ENCODE measurements at places on chromosomes 3 and 15.

GRCh38 chr3:45965653-45966052 is 22.4 kb downstream of the CXCR6 start:
- peak; percentile 35 for DNase-seq

DNA sequence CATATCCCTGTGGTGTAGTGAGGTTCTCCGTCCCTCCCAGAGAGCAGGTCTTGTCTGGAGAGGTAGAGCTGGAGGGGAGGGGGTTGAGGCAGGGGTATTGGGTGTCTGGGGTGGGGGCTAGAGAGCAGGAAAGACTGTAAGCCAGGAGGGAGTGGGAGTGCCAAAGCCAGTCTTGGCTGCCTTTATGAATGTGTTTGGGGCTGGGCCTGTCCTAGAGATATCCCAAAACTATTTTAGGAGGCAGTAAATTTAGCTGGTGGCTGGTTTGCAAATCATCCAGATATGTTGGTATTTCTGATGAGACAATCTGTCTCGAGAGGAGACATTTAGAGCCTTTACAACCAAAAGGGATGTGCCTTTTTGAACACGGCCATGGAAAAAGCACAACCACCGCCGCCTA is 166.6 kb downstream of the TLE3 start:
- no peak for DNase-seq

- DNase-seq, result no peak
Measured at GRCh38 chr3:196009456-196009855, 72.4 kb downstream of the TFRC start.

DNA sequence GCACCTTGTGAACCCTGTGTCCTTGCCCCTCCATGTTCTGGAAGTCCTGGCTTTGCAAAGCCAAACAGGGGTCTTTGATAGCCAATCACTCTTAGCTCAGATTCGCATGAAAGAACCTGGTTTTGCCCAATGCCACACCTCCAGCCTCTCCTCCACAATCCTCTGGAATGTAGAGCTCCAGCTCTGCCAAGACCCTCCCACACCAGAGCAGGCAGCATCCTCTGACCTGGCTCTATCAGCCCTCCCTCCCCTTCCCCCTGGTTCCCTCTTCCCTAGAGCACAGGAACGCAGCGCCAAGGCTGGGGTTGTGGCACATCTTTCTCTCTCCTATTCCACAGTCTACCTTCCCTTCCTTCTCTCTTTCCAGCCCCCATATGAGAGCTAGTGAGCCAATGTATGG is 133.3 kb downstream of the RPLP1 start:
- no peak for DNase-seq

DNA sequence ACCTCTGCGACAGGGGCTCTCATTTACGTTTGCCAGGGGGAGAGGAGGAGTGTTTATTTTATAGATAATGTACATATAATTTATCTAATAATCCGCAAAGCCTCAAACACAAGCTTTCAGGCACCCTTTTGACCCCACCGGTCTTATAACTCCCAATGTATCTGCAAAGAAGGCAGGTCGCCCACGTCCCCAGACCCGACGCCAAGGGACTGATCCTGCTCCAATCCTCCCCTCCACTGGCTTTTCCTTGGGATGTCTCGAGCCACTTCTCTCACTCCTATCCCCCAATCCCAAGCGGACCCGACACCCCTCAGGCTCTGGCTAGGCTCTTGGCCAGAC is 452 bp downstream of the DCP1A start:
- DNase-seq, result no peak

DNA sequence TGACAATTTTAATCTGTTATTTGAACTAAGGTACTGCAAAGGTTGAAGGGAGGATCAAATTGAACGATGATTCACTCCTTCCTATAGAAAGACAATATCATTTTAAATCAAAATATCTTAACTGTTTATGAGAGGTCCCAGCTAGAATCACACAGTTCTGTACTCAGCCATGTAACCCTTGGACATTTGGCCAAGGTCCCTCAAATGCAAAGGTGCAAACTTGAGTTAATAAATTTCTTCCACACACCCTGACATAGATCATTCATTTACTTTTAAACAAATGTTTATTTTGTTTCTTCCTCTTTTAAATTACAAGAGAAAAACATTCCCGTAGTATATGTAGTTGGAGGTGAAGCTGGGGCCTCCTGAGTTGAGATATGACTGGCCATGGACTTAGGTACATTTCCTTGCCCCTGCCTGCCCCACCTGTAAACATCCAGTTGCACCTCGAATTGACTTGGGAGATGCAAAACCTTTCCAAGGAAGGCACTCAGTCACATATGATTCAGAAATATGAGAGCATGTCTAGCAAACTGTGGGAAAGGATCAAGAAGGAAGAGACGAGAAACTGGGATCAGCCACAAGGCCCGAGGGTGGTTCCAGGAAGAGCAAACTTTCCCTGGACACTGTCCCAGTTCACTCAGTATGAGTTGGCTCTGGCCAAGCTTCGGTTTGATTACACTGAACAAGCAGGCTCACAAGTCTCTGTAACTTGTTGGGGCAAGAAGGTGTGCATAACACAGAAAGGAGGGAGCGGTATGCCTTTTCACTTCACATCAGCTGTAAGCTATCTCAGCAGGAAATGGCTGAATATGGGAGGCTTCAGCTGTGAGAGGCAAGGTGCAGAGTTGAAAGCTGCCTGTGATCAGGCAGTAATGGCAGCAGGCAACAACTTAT is 6.7 kb downstream of the TNFSF10 start:
- DNase-seq, result peak; percentile 15

DNA sequence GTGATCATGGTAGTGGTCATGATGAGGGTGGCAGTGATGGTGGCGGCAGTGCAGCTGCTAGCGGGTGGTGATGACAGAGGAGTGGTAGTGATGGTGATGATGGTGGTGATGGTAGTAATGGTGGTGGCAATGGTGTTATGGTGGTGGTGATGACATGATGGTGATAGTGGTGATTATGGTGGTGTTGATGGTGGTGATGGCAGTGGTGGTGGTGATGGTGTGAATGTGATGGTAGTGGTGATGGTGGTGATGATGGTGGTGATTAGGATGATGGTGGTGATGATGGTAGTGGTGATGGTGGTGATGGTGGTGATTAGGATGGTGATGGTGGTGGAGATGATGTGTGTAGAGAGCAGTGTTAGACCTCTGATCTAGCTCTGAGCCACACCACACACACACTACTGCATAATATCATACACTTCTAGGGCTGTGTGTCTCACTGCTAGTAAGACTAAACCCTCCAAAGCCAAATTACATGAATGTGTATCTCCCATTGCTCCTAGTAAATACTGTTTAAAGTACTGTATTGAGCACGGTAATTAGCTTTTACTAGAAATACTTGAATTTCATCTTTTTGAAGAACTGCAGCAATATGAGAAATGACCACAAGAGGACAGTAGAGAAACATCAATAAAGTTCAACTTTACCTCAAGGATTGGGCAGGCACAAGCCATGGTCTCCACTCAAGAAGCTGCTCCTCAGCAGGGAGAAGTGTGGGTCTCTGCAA is 28.8 kb downstream of the TMED3 start:
- no peak for DNase-seq

DNA sequence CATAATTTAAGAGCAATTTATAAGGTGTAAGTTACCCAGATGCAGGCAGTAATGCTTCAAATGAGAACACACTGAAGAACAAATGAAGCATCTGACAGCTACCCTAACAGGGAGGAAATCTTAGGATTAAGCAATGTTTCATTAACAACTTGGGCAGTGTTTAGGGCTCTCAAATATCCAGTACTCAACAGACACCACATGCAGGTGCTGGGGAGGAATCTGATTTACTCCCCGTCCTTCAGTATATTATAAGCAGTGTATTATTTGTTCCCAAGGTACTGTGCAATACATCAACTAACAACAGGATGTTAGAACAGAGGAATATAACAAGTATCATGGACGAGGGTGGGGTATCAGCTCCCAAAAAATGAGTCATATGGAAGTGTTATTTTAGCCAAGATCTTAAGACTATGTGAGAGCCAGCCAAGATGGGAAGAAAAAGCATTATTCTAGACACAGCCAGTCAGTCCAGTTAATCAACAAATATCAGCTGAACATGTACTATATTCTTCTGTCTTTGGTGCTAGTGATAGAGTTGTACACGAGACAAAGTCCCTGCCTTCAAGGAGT is 20.4 kb downstream of the BTBD1 start:
- DNase-seq, result no peak

DNA sequence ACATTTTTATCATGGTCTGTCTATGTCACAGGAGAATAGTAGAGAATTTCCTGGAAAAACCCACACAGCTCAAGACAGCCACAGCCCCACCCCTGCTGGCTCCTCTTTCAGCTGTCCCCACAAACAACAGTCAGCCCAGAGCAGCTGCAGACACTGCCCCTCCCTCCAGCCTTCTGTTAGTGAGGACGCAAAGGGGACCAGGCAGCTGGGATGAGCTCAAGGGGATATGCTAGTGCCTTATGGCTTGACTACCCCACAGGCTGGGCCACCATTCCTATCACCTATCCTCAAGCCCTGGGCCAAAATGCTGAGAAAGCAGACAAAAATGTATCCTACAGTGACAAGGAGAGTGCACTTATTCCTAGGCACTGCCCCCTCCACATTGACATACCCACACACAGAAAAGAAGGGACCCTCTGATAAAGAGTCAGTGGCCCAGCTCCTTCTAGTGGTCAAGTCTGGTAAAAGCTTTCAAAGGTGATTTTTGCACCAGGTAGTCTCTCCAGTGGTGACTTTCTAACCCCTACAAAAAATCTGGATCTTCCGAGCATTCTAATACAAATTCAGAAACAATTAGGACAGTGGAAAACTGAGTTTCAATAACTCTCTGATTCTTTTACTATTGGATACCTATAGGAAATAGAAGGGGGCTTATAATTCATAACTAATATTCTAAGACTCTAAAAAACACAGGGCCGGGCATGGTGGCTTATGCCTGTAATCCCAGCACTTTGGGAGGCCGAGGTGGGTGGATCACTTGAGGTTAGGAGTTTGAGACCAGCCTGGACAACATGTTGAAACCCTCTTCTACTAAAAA is 3.0 kb upstream of the MAP1A start:
- DNase-seq, result peak; percentile 3

Data from activated naive CD4-positive, alpha-beta T cell treated with Interleukin-2 at 50 U/mL for 16 hours (primary cell).